ENCODE measurements at places on chromosomes 5 and 9.

DNA sequence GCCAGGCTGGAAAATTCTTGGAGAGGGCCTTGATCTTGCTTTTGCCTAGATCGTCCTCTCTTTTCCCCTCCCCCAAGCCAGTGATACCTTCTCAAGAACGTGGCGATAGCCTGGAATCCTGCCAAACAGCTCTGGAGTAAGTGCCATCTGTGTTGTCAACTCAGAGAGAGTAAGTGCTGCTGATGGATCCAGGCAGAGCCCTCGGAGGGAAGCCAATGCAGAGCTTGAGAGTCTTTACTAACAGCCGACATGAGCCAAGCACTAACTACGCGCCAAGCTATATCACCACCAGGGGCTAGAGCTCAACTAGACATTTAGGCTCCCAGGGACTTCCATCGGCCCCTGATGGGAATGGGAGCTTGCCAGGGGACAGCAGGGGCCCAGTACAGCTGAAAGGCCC is 17.6 kb downstream of the RAPGEF1 start:
- DNase-seq: no peak

DNA sequence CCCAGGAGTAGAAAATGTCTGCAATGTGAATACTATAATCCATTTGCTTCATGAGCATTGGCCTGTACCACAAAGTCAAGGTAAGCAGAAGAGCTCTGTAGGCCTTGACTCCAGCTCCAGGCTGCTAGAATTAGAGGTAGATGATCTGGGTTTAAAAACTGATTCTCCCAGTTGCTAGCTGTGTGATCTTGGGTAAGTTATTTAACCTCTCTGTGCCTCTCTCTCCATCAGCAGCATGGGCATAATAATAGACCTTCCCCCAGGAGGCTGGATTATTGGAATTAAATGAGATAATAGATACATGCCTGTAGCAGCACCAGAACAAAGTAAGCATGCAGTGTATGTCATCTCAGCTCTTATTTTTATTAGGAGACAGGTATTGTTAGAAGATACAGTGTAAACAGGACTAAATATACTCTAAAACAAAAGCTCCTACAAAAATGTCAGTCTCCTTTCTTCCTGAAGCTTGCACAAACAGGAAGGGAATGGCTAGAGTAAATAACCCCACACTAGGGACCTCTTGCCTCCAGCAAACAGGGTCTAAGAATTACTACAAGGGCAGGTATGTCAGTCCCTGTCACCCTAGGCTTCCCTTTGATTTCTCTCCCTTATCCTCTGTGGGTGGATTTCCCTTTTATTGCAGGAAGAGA is 57.5 kb downstream of the PSAT1 start:
- DNase-seq: no peak

GRCh38 chr5:92849756-92850155 is 731.3 kb downstream of the NR2F1-AS1 start:
- no peak for DNase-seq

DNA sequence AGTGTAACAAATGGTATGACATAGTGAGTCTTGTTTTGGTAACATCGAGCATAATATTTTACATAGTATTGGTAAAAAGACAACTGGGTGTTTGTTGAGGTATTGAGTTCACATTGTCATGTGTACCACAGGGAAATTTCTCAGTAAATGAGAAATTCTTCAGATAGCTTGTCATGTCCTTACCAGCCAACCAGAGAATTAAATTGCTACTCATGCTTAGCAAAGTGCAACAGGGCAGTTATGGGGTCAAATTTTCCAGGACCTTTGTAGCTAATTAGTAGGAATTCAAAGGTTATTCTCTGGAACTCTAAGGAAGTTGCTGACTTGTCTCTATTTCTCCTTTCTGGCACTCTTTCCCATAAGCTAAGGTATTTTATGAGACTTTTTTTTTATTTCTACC is 595.7 kb downstream of the EFNA5 start:
- no peak for DNase-seq

- no peak for DNase-seq
These were observed 65.0 kb downstream of the MELK start for GRCh38 chr9:36637491-36638270.

GRCh38 chr9:90803860-90804593 is 2.4 kb downstream of the SYK start:
- DNase-seq: no peak

DNA sequence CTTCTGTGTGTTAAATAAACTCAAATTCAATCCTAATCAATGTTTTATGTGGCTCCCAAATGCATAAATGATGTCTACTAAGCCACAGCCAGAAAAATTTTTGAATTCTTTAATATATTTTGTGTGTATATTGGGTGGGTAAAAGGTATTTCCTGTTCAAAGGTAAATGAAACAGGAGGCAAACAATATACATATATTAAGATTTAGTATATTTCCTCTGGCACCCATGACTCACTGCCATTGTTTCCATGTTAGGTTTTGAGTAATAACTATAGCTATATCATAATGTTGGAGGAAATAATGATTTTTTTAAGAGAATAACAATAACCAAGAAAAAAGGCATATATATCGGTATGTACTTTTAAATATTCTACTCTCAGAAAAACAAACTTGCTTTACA is 1071.9 kb upstream of the CDH10 start:
- DNase-seq: no peak

- DNase-seq: no peak
These were observed 169.2 kb upstream of the CTNND2 start for GRCh38 chr5:12073426-12073825.

GRCh38 chr5:116423141-116423540 is 151.5 kb downstream of the SEMA6A start:
- no peak for DNase-seq

DNA sequence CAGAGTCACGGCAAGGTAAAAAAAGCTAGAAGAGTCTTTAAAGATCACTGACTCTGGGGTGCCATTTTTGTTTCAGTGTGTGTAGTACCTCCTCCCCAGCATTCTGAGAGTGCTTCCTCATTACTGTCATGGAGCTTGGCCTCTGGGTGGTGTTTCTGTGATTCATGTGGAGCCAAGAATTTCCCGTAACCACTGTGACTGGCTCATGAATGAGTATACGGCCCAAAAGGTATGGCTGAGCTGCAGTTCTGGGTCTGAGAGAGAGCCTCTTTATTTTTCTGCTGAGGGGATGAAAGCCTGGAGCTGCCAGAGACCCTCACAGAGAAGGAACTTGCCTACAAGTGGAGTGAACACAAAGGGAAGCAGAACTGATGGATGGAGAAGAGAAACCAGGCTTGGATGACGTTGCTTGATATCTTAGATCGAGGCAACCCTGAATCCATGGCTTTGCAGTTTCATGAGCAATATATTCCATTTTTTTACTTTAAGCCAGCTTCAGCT is 85.6 kb downstream of the PTTG1 start:
- DNase-seq: peak; percentile 64

GRCh38 chr5:172805736-172806255 is 28.3 kb upstream of the ERGIC1 start:
- DNase-seq: no peak

DNA sequence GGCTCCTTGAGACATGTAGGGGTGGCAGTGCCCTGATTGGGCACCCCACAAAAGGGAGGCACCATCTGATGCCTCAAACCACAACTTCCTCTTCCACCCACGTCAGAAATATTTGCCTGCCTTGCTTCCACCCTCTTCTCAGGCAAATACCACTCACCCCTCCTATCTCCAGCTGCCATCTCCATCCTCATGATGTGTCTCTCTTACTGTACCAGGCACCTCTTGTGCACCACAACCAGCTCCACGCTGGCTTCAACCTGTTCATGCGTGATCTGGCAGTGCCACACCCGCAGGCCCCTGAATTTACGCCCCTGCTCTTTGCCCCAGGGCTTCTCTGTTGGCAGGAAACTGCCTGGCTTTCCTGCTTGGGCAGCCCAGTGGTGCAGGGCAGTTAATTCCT is 87.8 kb upstream of the HSPA9 start:
- DNase-seq: no peak

DNA sequence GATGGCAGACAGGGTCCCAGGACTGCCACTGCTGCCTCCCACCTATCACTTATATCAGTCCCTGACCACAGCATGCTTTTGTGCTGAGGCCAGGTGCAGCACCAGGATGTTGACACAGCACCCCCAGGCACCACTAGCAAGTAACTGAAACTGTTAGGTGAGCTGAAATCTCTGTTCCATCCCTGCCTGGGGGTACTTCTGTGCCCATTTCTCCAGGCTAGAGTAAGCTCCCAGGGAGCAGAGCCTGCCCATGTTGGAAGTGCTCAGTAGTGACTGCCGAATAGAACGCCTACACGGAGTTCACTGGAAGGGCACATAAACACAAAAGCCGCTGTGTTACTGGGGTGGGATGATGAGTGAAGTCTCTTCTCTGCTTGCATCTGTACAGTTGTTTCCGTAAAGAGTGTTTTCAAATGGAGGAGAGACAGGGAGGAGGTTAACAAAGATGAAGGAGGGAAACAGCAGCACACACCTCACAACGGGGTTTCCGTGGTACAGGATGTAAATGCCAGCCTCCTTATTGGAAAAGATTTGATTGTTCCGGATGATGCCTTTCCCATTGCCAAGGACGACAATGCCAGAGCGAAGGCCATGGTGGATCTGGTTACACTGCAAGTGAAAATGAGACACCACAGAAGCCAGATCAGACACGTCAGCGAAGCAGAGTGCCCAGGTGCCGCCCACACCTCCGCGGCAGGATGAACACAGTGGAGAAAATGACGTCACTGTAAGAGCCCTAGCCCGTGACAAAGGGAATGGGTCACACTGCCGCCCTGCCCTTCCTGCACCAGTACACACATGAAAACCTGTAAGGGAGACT is 43.1 kb downstream of the POLR1E start:
- DNase-seq: peak; percentile 38

- no peak for DNase-seq
These were observed 9.7 kb downstream of the GSN start for GRCh38 chr9:121277518-121278295.

GRCh38 chr5:102749416-102750030 is 5.6 kb upstream of the PAM start:
- no peak for DNase-seq

GRCh38 chr9:136587145-136587943 is 41.5 kb upstream of the NOTCH1 start:
- no peak for DNase-seq

- no peak for DNase-seq
These were observed 38.1 kb downstream of the FBXO10 start for GRCh38 chr9:37538099-37538498.

DNA sequence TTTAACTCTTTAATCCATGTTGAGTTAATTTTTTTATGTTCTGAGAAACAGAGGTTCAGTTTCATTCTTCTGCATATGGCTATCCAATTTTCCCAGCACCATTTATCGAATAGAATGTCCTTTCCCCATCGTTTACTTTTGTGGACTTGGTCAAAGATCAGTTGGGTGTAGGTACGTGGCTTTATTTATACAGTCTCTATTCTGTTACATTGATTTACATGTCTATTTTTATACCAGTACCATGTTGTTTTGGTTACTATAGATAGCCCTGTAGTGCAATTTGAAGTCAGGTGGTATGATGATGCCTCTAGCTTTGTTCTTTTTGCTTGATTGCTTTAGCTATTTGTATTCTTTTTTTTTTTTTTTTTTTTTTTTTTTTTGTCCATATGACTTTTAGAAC is 462.0 kb downstream of the HTR1A start:
- DNase-seq: no peak

- DNase-seq: no peak
These were observed 2.2 kb upstream of the PLPP7 start for GRCh38 chr9:131287359-131287758.

GRCh38 chr9:96047741-96048103 is 172.2 kb downstream of the ERCC6L2 start:
- DNase-seq: no peak

DNA sequence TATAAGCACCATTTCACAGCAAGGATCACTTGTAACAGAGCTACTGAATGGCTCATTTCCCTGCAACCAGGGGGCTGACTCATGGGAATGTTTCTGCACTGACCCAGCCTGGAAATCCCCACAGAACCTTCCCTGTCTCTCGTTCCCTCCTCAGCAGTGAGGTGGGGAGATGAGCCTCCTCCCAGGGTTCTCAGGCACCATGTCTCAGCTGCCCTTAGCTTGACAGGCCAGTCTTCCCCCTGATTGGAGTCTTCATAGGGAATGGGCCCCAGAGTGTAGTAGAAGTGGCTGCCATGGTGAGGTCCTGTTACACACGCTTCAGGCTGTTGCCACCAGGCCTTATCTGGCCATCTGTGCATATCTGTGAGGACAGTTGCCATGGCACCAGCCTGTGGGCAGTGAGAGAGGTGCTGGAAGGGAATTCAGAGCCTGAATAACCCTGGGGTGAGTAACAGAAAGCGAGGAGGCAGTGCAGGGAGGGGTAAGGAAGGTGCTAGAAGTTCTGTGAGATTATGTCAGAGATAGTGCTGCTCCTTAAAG is 324.4 kb downstream of the ENC1 start:
- peak; percentile 97 for DNase-seq

- no peak for DNase-seq
These were observed 5.8 kb downstream of the CCDC187 start for GRCh38 chr9:136297766-136298735.

- no peak for DNase-seq
These were observed 147.0 kb upstream of the ZNF366 start for GRCh38 chr5:72654231-72654630.

DNA sequence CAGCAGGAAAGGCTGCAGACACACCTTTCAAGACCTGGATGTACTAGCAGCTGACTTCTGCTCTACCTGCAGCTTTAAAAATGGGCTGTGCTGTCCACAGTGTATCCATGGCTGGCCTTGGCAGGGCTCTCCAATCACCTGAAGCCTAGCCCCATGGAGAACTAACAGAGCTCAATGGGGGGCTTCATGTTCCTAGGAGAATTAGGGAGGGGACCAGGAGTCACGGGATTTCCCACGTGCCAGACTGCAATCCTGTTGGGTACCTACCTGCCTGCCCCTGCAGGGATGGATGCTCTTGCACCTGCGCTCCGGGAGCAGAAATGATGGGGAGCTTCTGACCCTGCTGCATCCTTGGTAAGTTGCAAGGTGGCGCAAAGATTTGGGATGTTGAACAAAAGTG is 462.1 kb downstream of the ICE1 start:
- no peak for DNase-seq

DNA sequence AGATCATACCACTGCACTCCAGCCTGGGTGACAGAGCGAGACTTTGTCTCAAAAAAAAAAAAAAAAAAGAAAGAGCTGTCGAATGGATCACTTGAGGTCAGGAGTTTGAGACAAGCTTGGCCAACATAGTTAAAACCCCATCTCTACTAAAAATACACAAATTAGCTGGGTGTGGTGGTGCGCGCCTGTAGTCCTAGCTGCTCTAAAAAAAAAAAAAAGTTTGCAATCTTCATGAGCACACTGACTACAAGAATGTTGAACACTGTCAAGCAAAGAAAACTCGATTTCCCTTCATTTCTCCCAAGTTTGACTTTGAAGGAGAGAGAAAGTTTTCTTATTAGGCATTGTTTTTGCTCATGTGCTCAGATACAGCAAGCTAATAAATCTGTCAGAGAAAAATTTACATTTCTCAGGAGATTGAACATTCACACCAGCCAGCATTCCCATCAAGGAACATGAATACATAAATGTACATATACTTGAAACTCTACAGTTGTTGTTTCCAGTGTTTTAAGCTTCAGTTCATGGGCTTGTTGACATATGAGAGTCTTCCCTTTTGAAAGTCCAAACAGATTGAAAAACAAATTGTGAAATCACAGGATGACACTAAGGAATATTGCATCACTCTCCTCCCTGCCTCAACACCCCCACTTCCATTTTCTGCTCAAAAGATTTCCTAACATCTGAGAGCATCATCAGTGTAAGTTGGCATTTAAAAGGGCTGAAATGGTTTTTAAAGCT is 81.8 kb downstream of the ARRDC3 start:
- DNase-seq: peak; percentile 25

GRCh38 chr5:38434966-38435705 is 121.3 kb downstream of the LIFR start:
- DNase-seq: no peak

GRCh38 chr9:85016384-85017006 is 347.0 kb downstream of the NTRK2 start:
- no peak for DNase-seq

GRCh38 chr9:19466280-19466639 is 57.5 kb downstream of the ACER2 start:
- no peak for DNase-seq
